ENCODE measurements at places on chromosomes 5 and 9. TPM values are rescaled to one million over a fixed set of nuclear protein-coding genes. Genes with fewer than 3 reads are reported as not detected.

- no peaks in the 10 kb centered on the region for H3K27me3 ChIP-seq
- no peak overlapping the region for H3K27ac ChIP-seq
- H3K36me3 ChIP-seq: no peaks in the 10 kb centered on the region
- no peak for DNase-seq
Measured at GRCh38 chr5:136276946-136277345, 84.0 kb upstream of the SMIM32 start.

Gene NR6A1
- 0.54 TPM for total RNA-seq

Gene ADAMTSL2
- 4.0 TPM for total RNA-seq

Gene PCDHB13
- total RNA-seq: 0.44 TPM

DNA sequence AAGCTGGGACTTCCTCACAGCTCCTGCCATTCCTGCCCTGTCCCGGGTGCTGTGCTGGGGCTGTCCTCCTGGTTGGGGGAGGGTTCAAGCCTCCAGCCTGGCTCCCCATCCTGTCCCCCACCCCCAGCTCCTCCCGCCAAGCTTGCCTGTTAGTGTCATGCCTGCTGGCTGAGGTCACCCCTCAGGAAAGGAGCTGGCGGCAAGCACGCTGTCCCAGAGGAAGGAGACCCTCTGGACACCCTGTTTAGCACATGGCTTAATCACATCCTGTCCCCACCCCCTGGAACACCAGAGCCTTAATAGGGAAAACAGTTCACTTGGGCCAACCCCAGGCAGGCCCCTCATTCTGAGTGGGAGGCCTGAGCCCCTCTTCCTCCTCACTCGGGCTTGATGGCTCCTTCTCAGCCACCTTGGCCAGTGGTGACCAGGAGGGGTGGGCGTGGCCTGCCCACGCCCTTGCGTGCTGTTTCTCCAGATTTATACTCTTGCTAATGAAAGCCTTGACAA, 9.2 kb upstream of the PHYHD1 start:
- peak; percentile 88 for DNase-seq
- H3K4me3 ChIP-seq: peak overlapping the region; percentile 4
- peaks cover 42% of the 10 kb centered on the region for H3K36me3 ChIP-seq
- peak overlapping the region; percentile 76 for H3K27ac ChIP-seq

All from psoas muscle (tissue), 8 donors.